ENCODE measurements at places on chromosomes 2 and 18. TPM values are rescaled to one million over a fixed set of nuclear protein-coding genes. Genes with fewer than 3 reads are reported as not detected.

Gene NPHP1
- 4.1 TPM for total RNA-seq

Gene SKA1
- 0.52 TPM for total RNA-seq

Gene FBLN7
- total RNA-seq, result 5.4 TPM

Gene RFTN2
- 12.3 TPM for total RNA-seq

Gene SCYGR4
- not detected for total RNA-seq

Gene POTEC
- not detected for total RNA-seq

Gene DNAJC5G
- total RNA-seq, result not detected

Gene DIS3L2
- total RNA-seq, result 35.8 TPM

DNA sequence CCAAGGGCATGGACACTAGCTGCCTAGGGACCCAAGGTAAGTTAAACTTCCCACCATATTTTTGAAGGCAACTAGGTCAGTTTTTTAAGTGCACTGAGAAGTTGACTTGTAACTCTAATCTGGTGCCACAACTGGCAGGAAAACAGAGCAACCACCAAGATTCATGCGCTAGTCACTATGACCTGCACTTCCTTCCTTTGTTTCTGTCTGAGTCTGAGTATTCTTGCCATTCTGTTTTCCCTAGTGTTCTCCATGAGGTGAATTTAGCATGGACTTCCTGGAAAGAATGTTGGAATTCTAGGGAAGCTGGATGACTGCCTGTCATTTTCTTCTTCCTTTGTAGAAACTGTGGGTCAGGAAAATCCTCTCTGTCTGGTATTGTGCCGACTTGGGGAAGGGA is 249.0 kb downstream of the GALNT13 start:
- H3K4me3 ChIP-seq, result no peak overlapping the region
- H3K27me3 ChIP-seq, result no peaks in the 10 kb centered on the region
- no peak overlapping the region for H3K27ac ChIP-seq
- no peaks in the 10 kb centered on the region for H3K36me3 ChIP-seq

DNA sequence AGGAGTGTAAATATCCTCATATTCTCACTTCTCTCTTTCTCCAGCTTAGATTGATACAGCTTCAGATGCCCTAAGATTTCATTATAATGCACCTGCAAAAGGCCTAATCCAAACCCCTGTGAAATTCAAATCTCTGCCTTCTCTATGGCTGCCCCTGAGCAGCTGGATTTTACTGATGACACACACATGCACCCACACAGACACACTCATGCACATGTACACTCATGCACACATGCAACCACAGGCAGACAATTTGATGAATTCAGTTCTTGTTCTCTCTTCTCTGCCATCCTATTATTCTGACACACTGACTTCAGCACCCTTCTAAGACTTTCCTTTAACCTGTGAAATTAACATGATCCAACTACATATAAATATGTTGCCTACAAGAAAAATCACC is 563.2 kb downstream of the RNF144A start:
- H3K27ac ChIP-seq, result no peak overlapping the region
- no peak overlapping the region for H3K4me3 ChIP-seq
- H3K27me3 ChIP-seq, result no peaks in the 10 kb centered on the region
- DNase-seq, result no peak
- H3K36me3 ChIP-seq, result no peaks in the 10 kb centered on the region
- no peaks in the 10 kb centered on the region for H3K4me1 ChIP-seq

GRCh38 chr2:231093933-231094332 is 30.9 kb downstream of the HTR2B start:
- no peaks in the 10 kb centered on the region for H3K27me3 ChIP-seq
- H3K36me3 ChIP-seq, result peaks cover 41% of the 10 kb centered on the region
- no peak overlapping the region for H3K4me3 ChIP-seq
- H3K27ac ChIP-seq, result no peak overlapping the region
- DNase-seq, result no peak

DNA sequence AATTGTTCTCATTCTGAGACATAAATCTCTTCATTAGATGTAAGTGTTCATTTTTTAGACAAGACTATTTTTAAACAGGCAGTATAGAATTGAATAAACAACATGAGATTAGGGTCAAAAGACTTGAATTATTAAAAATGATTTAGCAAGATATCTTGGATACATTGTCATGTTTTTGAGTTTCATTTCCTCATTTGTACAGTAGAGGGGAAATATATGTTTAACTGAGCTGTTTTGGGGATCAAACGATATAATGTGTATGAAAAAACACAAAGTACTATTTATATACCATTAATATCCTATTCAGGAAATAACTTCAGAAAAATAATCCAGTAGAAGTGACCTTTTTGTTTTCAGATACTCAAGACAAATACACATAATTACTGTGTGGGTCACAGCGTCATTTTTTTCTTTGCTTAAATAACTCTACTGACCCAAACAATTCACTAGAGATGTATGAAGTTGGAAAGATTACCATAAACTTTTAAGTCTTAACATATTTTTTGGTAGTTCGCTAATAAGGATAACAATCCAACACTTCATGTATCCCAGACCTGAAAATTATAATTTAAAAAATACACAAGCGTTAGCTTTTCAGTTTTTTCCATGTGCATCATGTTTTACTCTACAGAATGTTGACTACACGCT is 896 bp upstream of the ASXL3 start:
- peaks cover 8% of the 10 kb centered on the region for H3K4me1 ChIP-seq
- H3K36me3 ChIP-seq, result no peaks in the 10 kb centered on the region
- DNase-seq, result no peak
- peak overlapping the region; percentile 58 for H3K4me3 ChIP-seq
- peak overlapping the region; percentile 79 for H3K27ac ChIP-seq

DNA sequence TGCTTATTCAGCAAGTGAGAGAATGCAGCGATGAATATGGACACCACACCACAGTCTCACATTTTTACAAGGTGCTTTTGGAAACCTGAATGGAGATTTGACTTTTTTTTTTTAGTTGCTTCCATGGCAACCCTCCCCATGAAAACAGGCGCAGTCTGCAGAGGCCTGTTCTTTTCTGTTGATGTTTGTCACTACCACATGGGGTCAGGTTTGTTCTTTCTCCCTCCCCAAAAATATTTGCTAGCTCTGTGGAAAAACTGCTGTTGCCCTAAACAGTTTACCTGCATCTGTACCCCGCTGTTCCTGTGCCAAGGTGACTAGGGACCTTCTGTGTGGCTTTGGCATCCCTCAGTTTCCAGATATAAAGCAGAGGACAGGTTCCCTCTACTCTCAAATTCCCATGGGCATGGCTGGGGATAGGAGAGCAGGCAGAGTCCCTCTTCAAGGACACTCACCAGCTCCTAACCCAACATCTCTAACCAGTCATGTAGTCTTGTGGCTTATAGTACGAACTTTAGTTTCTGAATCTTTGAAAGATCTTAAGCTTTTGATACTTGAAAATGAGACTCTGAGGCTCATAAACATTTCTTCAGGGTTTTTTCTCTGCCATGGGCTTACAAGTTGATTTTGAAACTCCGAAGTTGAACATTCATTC is 14.7 kb upstream of the MAPRE2 start:
- H3K27me3 ChIP-seq, result no peaks in the 10 kb centered on the region
- DNase-seq, result no peak
- peak overlapping the region; percentile 27 for H3K27ac ChIP-seq
- no peaks in the 10 kb centered on the region for H3K36me3 ChIP-seq
- no peak overlapping the region for H3K4me3 ChIP-seq

- no peak for DNase-seq
- H3K4me3 ChIP-seq, result no peak overlapping the region
- H3K27ac ChIP-seq, result peak overlapping the region; percentile 59
- peaks cover 40% of the 10 kb centered on the region for H3K4me1 ChIP-seq
- H3K36me3 ChIP-seq, result no peaks in the 10 kb centered on the region
- H3K27me3 ChIP-seq, result no peaks in the 10 kb centered on the region
Measured at GRCh38 chr2:100192825-100193224, 50.4 kb upstream of the AFF3 start.

DNA sequence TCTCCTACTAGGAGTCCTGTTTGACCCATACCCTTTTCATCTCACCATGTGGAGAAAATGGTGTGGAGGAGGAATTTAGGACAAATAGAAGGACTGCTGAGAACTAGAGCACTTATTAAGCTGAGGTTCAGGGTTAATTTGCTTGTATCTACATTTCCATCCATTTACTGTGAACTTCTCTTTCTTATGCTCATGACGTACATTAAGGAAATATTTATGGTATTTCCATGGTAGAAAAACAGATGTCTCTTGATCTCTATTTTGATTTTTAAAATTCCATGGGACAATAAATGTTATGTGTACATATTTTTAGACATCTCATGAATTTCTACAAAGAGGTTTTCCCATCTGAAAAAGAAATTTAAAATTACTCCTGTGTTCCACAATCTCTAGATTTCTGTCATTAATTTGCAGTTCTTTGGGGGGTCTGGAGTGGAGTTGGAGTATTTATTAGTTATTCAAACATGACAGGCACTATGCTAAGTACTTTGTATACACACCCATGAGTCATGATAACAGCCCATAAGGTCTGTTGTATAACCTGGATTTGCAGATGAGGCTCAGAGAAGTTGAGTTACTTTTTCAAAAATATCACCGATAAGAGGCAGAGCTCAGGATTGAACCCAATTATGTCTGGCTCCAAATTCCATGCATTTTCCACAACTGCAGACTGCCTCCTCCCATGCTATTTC is 112.6 kb downstream of the COPS8 start:
- H3K4me1 ChIP-seq, result no peaks in the 10 kb centered on the region
- no peaks in the 10 kb centered on the region for H3K27me3 ChIP-seq
- H3K27ac ChIP-seq, result no peak overlapping the region
- no peak overlapping the region for H3K4me3 ChIP-seq
- no peak for DNase-seq

DNA sequence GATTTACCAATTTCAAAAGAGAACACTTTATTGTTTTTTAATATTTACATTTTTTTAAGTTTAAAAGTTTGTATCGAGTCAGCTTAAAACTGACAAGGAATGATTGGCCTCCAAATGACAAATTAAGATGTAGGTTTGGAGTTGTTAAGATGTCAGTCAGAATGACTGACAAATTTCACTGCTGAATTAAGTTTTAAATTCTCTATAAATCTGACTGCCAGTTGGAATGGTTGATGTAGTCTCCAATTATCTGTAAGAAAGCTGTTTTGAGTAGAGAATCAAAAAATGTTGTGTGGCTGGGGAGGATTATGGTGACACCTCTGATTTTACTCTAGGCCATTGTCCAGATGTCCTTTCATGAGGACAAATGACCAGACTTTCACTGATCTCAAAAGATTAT is 165.3 kb upstream of the CDH20 start:
- no peak overlapping the region for H3K4me3 ChIP-seq
- no peaks in the 10 kb centered on the region for H3K36me3 ChIP-seq
- no peak for DNase-seq
- no peaks in the 10 kb centered on the region for H3K4me1 ChIP-seq

DNA sequence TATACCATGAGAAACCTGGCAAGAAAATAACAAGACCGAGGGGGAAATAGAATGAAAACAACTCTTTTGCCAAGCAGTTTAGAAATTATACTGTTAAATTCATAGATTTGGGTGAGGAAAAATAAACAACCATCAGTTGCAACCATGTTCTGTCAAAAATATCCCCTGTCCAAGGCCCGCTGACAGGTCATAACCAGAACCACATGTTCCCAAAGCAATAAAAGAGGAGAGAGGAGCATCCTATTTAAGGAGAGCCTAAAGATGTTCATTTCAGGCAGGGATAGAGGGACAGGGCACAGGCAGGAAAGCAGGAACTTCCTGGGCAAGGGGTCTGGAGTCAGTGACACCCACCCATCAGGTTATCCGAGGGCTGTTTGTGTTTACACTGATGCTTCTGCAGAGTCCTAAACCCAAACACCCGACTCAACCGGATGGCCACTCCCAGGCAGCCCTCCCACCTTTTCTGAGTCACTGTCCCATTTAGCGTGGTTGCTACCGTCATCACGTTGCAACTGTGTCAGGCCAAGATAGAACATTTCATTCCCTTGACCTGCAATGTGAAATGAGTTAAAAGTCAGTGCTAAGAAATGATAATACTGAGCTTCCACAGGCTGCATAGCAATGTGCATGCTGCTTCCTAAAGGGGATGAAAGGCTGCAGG is 468.3 kb upstream of the RAB12 start:
- H3K27me3 ChIP-seq, result no peaks in the 10 kb centered on the region
- no peak overlapping the region for H3K4me3 ChIP-seq
- DNase-seq, result no peak
- peaks cover 21% of the 10 kb centered on the region for H3K36me3 ChIP-seq
- no peaks in the 10 kb centered on the region for H3K4me1 ChIP-seq

GRCh38 chr2:121521359-121521758 is 9.3 kb upstream of the RNU4ATAC start:
- H3K4me3 ChIP-seq, result no peak overlapping the region
- no peak overlapping the region for H3K27ac ChIP-seq
- no peak for DNase-seq
- peaks cover 50% of the 10 kb centered on the region for H3K36me3 ChIP-seq
- no peaks in the 10 kb centered on the region for H3K4me1 ChIP-seq
- H3K27me3 ChIP-seq, result no peaks in the 10 kb centered on the region

DNA sequence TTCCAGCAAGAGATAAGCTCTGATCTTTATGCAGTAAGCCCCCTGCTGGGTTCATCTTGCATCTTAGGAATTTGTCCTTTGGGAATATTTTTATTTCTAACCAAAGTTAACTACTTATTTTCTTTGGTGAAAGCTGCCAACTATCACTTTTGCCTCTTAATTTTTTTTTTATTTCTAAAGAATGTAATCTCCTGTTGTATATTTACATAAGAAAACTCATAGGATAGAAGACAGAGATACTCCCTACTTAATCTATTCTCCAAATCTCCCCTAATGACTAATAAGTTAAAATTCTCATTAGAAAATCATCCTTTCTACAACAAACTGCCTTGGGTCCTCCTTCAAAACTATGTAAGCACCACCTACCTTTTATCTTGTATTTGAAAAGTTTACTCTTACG is 612.2 kb upstream of the SLC39A10 start:
- no peaks in the 10 kb centered on the region for H3K4me1 ChIP-seq
- no peak overlapping the region for H3K4me3 ChIP-seq
- H3K27me3 ChIP-seq, result no peaks in the 10 kb centered on the region

DNA sequence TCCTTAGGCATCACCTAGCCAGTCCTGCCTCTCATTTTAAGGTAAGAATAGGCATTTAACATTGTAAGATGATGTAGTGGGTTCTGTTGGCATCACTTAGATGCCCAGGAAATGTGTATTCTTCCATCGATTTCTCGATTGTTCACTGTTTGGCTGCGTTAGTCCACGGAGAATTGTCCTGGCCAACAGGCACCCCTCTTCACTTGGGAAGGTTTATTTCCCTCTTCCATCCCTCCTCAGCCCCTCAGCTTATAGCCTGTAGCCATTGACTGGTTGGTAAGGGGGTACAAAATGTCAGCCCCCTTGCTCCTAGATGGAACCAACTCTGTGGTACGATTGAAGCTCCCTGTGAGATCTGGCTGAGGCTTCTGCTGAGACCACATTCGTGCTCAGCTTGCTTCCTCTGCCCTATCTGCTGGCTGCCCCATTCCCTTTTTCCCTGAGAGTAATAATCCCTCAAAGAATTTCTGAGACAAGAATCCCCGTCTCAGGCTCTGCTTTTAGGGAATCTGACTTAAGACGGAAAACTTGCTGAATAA is 43.4 kb downstream of the PLEKHA3 start:
- H3K27me3 ChIP-seq, result no peaks in the 10 kb centered on the region
- peaks cover 6% of the 10 kb centered on the region for H3K4me1 ChIP-seq
- peak overlapping the region; percentile 76 for H3K4me3 ChIP-seq

All from upper lobe of right lung (tissue), 1 donor.